ENCODE measurements at places on chromosomes 2 and 18.

- DNase-seq: no peak
Measured at GRCh38 chr18:70373042-70373519, 84.2 kb downstream of the SOCS6 start.

DNA sequence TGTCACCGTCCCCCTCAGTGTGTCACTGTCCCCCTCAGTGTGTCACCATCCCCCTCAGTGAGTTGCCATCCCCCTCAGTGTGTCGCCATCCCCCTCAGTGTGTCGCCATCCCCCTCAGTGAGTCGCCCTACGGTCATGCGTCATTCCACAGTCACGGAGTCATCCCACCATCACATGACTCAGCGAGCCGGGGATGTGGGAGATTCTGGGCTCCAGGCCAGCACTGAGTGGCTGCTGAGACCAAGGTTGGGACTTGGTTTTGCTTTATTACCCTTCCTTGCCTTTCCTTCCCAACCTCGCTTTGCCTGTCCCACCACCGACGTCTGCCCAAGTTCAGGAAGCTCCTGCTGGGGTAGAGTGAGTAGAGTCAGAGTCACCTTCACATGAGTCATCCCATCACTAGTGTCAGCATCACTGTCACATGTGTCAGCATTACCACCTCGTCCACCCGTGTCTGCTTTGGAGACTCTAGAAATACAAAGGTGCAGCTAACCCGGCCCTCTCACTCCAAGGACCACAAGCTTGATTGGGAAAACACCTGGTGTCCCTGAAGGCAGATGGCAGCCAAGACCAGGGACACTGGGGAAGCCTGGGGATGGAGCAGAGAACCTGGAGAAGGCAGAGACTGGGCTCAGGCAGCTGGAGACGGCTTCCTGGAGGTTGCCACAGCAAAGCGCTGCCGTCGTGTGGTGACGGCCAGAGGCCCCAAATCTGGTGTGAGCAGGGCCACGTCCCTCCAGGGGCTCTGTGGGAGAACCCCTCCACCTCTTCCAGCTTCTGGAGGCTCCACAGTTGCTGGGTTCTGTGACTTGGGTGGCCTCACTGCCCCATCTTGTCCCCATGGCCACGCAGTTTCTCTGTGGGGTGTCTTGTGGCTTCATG lies 485.2 kb upstream of the SALL3 start:
- no peak for DNase-seq

DNA sequence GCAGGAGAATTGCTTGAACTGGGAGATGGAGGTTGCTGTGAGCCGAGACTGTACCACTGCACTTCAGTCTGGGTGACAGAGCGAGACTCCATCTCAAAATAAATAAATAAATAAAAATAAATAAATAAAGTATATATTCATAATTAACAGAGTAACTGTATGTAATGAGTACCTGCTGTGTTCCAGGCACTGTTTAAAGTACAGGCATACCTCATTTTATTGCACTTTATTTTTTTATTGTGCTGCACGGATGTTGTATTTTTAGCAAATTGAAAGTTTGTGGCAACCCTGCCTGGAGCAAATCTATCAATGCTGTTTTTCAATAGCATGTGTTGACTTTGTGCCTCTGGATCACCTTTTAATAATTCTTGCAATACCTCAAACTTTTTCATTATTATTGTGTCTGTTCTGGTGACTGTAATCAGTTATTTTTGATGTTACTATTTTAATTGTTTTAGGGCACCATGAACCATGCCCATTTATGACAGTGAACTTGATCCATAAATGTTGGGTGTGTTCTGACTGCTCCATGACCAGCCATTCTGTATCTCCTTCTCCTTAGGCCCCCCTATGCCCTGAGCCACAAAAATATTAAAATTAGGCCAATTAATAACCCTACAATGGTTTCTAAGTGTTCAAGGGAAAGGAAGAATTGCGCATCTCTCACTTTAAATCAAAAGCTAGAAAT lies 27.5 kb upstream of the CD8A start:
- no peak for DNase-seq

- DNase-seq: no peak
Measured at GRCh38 chr18:72605376-72605775, 61.2 kb upstream of the CBLN2 start.

DNA sequence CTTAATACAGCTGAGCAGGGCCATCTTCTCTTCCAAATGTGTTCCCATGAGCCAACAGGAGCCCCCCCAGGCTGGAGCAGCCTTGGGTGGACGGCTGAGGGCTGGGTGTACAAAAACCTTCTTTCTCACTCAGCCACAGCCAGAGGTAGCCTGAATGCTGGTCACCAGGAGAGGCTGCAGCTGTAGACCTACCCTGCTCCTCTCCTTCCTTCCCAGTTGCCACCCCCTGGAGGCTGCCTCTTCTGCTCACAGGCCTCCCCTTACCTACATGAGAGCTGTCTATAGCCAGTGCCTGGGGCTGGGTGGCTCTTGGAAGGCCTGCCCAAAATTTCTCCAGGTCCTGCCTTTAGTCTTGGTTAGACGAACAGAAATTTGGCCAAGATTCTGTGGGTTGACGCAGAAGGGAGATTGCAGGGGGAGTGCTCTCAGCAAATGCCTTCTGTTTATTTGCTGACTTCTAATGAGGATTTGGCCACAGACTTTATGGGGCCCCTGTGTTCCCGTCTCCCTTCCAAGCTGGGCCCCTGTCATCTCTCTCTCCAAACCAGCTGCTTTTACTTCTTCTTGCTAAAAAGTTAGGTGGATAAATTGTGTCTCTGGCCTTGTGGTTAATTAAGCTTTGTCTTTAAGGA lies 18.3 kb downstream of the CELF4 start:
- DNase-seq: no peak

DNA sequence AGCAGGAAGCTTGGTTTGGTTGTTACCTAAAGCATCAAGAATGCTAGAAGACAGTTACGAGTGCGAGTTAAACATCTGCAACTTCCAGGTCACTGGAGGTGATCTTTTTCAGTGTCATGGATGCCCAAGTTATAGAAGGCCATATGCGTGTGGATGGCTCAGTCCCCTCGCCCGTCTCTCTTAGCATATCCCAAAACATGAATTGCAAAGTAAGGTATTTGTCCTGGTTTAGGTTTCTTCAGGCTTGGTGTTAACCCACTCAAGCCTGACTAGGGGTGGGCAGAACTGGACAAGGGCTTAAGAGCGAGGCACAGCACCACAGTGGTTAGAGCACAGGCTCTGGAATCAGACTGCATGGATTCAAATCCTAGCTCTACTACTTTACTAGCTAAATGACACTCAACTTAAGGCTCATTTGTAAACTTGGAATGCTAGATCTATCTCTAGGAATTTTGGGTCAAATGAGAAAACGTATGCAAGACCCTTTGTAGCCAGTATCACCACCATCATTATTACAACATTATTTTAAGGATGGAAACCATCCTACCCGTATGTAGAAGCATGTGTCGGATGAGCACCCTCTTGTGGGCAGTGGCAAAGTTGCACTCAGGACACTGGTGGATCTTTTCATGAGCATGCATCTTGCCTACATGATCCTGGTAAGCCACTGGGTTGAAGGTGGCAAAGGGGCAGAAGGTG lies 11.2 kb downstream of the ZNF142 start:
- DNase-seq: no peak

Measured in stimulated activated CD8-positive, alpha-beta memory T cell treated with anti-CD3 and anti-CD28 coated beads, Interleukin-7, amount 100 ng/mL, for 1 hour (primary cell).